Posterior vena cava (tissue), 2 donors: ENCODE measurements at places on chromosomes 16 and 17. TPM values are rescaled to one million over a fixed set of nuclear protein-coding genes. Genes with fewer than 3 reads are reported as not detected.

Gene TPSD1
- 0.57 TPM for total RNA-seq

Gene TUBB3
- 16.1 TPM for total RNA-seq

Gene ST6GALNAC2
- 3.0 TPM for total RNA-seq

Gene CCL5
- total RNA-seq: 2.1 TPM

Gene SLC16A11
- total RNA-seq: 1.3 TPM

- DNase-seq: no peak
Measured at GRCh38 chr17:75481194-75482068, 25.0 kb downstream of the TMEM94 start.

DNA sequence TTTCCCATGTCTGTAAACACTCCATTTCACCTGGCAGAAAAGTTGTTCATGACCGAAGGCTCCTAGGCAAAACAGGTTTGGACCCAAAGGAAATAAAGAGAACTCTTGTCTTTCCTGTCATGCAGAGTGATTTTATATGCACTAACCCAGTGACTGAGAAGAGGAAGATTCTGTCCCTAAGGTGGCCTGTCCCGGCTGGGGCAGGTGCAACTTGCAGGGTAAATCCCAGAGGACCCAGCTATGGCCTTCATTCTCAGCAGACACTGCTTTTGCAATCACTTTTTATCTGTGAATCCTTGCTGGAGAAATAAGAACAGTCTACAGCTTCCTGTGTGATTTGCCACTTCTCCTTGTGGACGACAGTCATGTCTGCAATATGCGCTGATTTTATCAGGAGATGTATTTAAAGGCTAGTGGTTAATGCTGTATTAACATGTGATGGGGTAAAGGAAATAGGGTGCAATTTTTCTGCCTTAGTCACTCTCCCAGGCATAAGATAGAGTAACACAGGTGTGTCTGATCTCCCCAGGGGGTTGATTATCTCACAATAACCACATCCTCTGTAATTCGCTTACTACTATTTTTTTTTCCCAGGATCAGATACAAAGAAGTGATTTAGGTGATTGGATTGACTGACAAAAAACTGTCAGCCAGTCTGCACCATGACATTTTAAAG is 696.8 kb upstream of the SOX9 start:
- no peak for DNase-seq

- DNase-seq: no peak
Measured at GRCh38 chr17:62611728-62612127, 15.7 kb upstream of the MRC2 start.

GRCh38 chr17:56434610-56435009 is 158.9 kb upstream of the NOG start:
- DNase-seq: no peak

- DNase-seq: no peak
Measured at GRCh38 chr16:5551909-5552308, 454.3 kb upstream of the EEF2KMT start.

- DNase-seq: no peak
Measured at GRCh38 chr17:35089586-35090296, 26.2 kb upstream of the RFFL start.

GRCh38 chr16:87407511-87408112 is 15.5 kb downstream of the MAP1LC3B start:
- DNase-seq: peak; percentile 89

- no peak for DNase-seq
Measured at GRCh38 chr16:8718851-8719680, 44.6 kb downstream of the ABAT start.

GRCh38 chr16:30927789-30928378 is 4.5 kb downstream of the FBXL19 start:
- DNase-seq: no peak

GRCh38 chr16:64892835-64893785 is 228.8 kb downstream of the CDH11 start:
- no peak for DNase-seq

GRCh38 chr17:50953831-50954601 is 87.9 kb upstream of the TOB1 start:
- peak; percentile 83 for DNase-seq

DNA sequence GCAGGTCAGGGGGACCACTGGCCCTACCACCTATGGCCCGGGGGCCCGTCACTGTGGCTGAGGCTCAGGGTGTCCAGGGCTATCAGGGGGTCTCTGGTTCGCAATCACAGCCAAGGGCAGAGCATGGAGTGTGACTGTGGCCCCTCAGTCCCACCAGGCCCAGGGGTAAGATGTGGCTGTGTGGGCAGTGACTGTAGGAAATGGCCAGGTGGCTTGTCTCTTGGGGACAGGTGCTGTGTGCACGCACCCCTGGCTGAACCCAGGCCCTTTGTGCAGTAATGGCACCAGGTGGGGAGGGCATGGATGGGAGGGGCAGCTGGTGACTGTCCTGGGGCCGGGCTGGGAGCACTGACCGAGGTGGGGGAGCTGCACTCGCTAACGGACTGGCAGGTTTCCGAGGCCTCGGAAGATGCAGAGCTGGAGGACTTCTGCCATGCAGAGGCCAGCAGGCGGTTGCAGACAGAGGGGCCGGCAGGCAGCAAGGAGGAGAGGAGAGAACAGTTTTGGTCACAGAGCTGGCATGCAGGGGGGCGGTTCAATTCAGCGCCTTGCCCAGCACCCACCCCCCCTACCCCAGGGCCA is 18.8 kb downstream of the IL34 start:
- peak; percentile 74 for DNase-seq
